ENCODE measurements at places on chromosomes 13 and 19.

DNA sequence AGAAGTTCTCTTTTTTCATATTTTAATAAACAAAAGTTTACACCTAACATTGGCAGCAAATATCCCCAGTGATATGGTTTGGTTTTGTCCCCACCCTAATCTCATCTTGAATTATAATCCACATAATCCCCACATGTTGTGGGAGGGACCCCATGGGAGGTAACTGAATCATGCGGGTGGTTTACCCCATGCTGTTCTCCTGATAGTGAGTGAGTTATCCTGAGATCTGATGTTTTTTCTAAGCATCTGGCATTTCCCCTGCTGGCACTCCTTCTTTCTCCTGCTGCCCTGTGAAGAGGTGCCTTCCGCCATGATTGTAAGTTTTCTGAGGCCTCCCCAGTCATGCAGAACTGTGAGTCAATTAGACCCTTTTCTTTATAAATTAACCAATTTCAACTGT lies 214.7 kb downstream of the SLITRK1 start:
- ATAC-seq = no peak

DNA sequence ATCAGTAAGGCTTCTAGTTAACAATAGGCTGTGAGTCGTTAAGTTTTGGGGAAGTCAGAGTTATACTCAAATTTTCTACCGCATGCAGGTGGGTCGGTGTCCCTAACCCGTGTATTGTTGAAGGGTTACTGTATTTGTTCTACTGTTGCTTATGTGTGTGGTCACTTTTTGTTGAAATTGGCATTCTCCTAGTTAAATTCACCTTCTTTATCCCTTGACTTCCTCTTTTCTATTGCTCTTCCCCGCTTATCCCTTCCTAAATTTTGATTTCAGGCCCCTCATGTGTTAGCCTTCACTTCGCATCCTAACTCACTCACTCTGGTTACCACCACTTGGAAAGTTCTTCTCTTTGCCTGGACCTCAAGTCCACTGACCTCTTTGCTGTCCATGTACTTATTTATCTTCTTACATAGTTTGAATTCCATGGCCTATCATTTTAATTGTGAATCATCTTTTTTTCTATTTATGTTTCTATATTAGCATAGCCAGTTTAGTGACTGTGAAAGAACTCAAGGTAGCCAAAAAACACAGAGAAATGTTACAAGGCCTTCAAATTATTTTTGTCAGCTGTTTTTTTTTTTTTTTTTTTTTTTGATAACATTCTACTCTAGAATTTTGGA lies 52.9 kb downstream of the NDFIP2 start:
- no peak for ATAC-seq

DNA sequence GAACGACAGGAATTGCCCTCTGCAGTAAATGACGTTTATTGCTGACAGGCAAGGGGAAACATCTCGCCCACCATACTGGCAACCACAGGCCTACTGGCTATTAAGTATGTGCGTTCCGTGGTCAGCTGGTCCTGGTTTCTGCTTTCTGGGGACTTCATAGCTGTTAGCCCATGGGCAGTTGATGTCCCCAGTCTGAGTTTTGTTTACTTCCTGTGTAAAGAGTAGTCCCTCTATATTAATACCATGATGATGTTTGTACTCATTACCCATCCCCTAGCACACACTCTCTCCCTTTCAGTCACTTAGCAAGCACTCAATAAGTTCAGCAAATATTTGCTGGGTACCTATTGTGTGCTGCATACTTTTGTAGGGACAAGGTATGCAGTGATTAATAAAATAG lies 6.5 kb upstream of the MIA start:
- ATAC-seq = no peak

DNA sequence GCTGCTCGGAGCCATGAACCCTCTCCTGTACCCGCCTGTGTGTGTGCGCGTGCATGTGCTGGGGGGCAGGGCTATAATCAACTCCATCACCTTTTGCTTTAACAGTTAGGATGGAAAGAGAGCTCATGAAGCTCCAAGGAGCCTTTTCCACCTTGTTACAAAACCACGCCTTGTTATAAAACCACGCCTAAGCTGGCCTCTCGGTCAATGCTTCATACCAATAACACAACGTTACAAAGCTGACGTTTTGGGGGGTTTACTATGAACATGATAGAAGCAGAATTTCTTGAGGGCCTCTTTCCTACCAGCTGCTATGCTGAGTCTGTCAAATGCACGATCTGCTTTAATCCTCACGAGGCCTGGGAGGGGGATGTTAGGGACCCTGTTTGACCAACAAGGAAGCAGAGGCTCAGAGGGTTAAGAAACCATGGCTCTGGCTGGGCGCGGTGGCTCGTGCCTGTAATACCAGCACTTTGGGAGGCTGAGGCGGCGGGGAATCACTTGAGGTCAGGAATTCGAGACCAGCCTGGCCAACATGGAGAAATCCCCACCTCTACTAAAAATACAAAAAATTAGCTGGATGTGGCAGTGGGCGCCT lies 11.9 kb downstream of the CAPS start:
- no peak for ATAC-seq

Measured in stimulated activated memory B cell treated with anti-CD40 and anti-IgM and Interleukin-4, amounts not matched to agents 10 μg/mL and 1 μg/mL and 100 μg/mL, for 72 hours (primary cell).